ENCODE measurements at places on chromosomes 7 and 10. TPM values are rescaled to one million over a fixed set of nuclear protein-coding genes. Genes with fewer than 3 reads are reported as not detected.

DNA sequence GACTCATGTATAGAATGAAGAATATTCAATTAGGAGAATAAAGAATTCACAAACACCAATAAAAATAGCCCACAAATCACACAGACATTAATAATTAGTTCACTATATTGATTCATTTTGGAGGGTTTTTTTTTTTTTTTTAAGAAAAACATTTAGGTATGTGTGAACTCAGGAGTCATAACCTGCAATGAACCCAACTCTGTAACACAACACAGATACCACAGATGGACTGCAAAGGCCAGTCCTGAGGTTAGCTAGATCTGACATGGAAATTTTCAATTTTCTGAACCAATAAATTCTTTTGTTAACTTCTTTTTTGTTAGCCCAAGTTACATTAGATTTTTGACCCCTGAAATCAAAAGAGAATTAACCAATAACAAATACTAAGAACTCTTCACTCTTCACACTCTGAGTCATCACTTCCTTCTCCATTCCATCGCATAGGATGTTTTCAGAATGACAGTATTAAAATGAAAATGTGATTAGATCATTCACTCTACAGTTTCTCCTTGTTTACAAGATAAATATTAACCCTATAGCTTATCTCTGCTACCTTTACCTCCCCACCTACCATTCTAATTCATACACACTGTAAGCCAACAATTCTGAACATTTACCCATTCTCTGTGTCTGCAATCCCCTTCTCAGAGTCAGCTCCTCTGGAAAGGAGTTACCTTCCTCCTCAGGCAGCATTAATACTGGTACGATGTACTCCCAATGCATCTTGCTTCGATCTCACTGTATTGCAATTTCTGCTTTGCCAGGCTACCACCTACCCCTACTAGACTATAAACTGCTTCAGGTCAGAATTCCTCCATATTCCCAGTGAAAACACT is 141.5 kb downstream of the LRRN3 start:
- H3K36me3 ChIP-seq = no peaks in the 10 kb centered on the region
- H3K4me3 ChIP-seq = no peak overlapping the region
- no peak for DNase-seq

- no peak overlapping the region for H3K27ac ChIP-seq
- DNase-seq = peak; percentile 7
- H3K4me1 ChIP-seq = no peaks in the 10 kb centered on the region
- no peaks in the 10 kb centered on the region for H3K27me3 ChIP-seq
- H3K36me3 ChIP-seq = no peaks in the 10 kb centered on the region
Observed at GRCh38 chr10:130461631-130462030, 325.4 kb downstream of the GLRX3 start.

- peaks cover 18% of the 10 kb centered on the region for H3K4me1 ChIP-seq
- H3K4me3 ChIP-seq = no peak overlapping the region
- H3K27me3 ChIP-seq = no peaks in the 10 kb centered on the region
- no peak for DNase-seq
- H3K27ac ChIP-seq = no peak overlapping the region
- H3K36me3 ChIP-seq = no peaks in the 10 kb centered on the region
Observed at GRCh38 chr7:451255-452225, 68.1 kb downstream of the PDGFA start.

DNA sequence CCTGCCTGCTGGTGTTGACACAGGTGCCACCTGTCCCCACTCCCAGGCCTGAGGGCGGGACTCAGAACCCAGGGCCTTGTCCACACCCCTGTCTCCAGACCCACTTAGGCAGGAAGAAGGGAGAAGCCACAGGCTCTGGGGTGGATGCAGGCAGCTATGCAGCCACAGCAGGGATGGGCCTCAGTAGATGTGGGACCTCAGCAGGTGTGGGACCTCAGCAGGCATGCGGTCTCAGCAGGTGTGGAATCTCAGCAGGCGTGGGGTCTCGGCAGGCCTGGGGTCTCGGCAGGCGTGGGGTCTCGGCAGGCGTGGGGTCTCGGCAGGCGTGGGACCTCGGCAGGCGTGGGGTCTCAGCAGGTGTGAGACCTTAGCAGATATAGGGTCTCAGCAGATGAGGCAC is 118.0 kb upstream of the PITRM1 start:
- H3K4me1 ChIP-seq = no peaks in the 10 kb centered on the region
- DNase-seq = no peak
- no peak overlapping the region for H3K27ac ChIP-seq
- no peaks in the 10 kb centered on the region for H3K36me3 ChIP-seq

DNA sequence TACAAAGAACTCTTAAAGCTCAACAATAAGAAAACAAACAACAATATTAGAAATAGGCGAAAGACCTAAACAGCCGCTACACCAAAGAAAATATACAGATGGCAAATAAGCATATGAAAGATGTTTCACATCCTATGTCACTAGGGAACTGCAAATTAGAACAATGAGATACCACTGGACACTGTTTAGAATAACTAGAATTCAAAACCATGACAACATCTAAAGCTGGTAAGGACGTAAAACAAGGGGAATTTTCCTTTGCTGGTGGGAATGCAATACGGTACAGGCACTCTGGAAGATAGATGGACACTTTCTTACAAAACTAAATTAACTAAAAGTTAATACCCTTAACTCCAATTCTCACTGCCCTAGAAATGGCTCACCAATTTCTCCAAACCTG is 44.5 kb downstream of the THSD7A start:
- no peak for DNase-seq
- H3K4me1 ChIP-seq = no peaks in the 10 kb centered on the region
- no peaks in the 10 kb centered on the region for H3K36me3 ChIP-seq
- H3K27ac ChIP-seq = no peak overlapping the region
- no peaks in the 10 kb centered on the region for H3K27me3 ChIP-seq
- no peak overlapping the region for H3K4me3 ChIP-seq

- no peaks in the 10 kb centered on the region for H3K4me1 ChIP-seq
- H3K36me3 ChIP-seq = no peaks in the 10 kb centered on the region
- H3K4me3 ChIP-seq = no peak overlapping the region
- no peaks in the 10 kb centered on the region for H3K27me3 ChIP-seq
- no peak overlapping the region for H3K27ac ChIP-seq
Observed at GRCh38 chr7:34245246-34245645, 339.9 kb downstream of the BMPER start.

GRCh38 chr10:129942936-129943715 is 20.9 kb downstream of the EBF3 start:
- no peak for DNase-seq
- no peak overlapping the region for H3K27ac ChIP-seq
- H3K36me3 ChIP-seq = no peaks in the 10 kb centered on the region
- H3K27me3 ChIP-seq = no peaks in the 10 kb centered on the region
- H3K4me3 ChIP-seq = no peak overlapping the region

DNA sequence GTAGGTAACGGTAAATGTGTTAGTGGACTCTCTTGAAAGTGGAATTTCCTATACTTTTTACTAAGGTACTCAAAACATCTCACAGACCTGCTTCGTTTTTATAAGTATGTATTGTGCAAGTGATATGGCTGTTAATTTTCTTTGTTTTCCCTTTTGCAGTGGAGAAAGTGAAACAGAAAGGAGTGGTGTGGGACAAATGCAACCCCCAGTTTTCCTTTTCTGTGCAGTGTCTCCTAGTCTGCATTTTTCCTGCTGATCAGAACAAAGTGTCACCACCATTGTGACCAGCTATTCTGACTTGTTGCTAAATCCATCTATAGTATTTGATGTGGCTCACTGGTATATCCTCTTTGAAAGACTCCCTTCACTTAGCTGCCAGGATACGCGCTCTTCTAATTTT is 410.0 kb downstream of the EXOC4 start:
- no peak overlapping the region for H3K4me3 ChIP-seq
- DNase-seq = no peak
- no peak overlapping the region for H3K27ac ChIP-seq
- no peaks in the 10 kb centered on the region for H3K27me3 ChIP-seq

GRCh38 chr10:6354168-6354772 is 151.5 kb downstream of the PFKFB3 start:
- no peaks in the 10 kb centered on the region for H3K36me3 ChIP-seq
- H3K4me1 ChIP-seq = no peaks in the 10 kb centered on the region
- no peak overlapping the region for H3K4me3 ChIP-seq
- H3K27me3 ChIP-seq = no peaks in the 10 kb centered on the region

DNA sequence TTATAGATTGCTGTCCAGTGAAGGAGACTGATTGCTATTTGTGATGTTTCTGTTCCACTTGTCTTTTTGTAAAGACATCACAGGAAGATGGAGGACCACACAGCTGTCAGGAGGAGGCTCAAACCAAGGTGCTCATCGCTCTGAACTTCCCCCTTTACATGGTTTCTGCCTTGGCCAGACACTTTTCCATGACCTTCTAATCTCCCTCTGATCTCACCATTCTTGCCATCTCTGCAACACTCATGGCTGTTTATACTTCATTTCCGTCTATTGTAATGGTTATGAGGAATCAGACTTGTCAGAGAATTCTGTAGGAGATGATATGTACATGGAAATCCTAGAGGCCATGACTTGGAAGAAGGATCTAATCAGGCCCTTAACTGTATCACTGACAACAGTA is 1.7 kb upstream of the TAS2R5 start:
- no peak overlapping the region for H3K27ac ChIP-seq
- no peak for DNase-seq
- H3K4me3 ChIP-seq = no peak overlapping the region
- no peaks in the 10 kb centered on the region for H3K4me1 ChIP-seq

- H3K4me3 ChIP-seq = no peak overlapping the region
- no peak overlapping the region for H3K27ac ChIP-seq
- H3K27me3 ChIP-seq = no peaks in the 10 kb centered on the region
- H3K36me3 ChIP-seq = no peaks in the 10 kb centered on the region
- peaks cover 18% of the 10 kb centered on the region for H3K4me1 ChIP-seq
Observed at GRCh38 chr10:4888236-4888635, 62.2 kb downstream of the AKR1E2 start.

- H3K27ac ChIP-seq = no peak overlapping the region
- no peak overlapping the region for H3K4me3 ChIP-seq
- DNase-seq = no peak
- H3K36me3 ChIP-seq = no peaks in the 10 kb centered on the region
- no peaks in the 10 kb centered on the region for H3K4me1 ChIP-seq
Observed at GRCh38 chr7:66296001-66296521, 90.9 kb downstream of the TPST1 start.

- no peaks in the 10 kb centered on the region for H3K36me3 ChIP-seq
- H3K4me3 ChIP-seq = no peak overlapping the region
- H3K4me1 ChIP-seq = no peaks in the 10 kb centered on the region
Observed at GRCh38 chr7:140035400-140036223, 27.1 kb downstream of the PARP12 start.

- no peaks in the 10 kb centered on the region for H3K27me3 ChIP-seq
- no peak overlapping the region for H3K4me3 ChIP-seq
- DNase-seq = peak; percentile 9
- no peaks in the 10 kb centered on the region for H3K36me3 ChIP-seq
Observed at GRCh38 chr7:45686441-45687184, 112.4 kb downstream of the ADCY1 start.

GRM3 gene
- total RNA-seq = 0.47 TPM

CHRM2 gene
- 0.31 TPM for total RNA-seq

SFTPD gene
- total RNA-seq = 0.94 TPM

NPY gene
- not detected for total RNA-seq

CC2D2B gene
- 7.7 TPM for total RNA-seq

ERVW-1 gene
- 7.5 TPM for total RNA-seq

UBE2D1 gene
- 8.4 TPM for total RNA-seq

ANKRD61 gene
- 8.4 TPM for total RNA-seq

POLR2J2 gene
- 7.6 TPM for total RNA-seq

All from testis (tissue), 5 donors.